Activated naive CD4-positive, alpha-beta T cell treated with anti-CD3 and anti-CD28 coated beads for 36 hours (primary cell): ENCODE measurements at places on chromosomes 12 and 14. TPM values are rescaled to one million over a fixed set of nuclear protein-coding genes. Genes with fewer than 3 reads are reported as not detected.
A peak's percentile ranks its signal among the peaks of the same experiment; 100 is the strongest.

DNA sequence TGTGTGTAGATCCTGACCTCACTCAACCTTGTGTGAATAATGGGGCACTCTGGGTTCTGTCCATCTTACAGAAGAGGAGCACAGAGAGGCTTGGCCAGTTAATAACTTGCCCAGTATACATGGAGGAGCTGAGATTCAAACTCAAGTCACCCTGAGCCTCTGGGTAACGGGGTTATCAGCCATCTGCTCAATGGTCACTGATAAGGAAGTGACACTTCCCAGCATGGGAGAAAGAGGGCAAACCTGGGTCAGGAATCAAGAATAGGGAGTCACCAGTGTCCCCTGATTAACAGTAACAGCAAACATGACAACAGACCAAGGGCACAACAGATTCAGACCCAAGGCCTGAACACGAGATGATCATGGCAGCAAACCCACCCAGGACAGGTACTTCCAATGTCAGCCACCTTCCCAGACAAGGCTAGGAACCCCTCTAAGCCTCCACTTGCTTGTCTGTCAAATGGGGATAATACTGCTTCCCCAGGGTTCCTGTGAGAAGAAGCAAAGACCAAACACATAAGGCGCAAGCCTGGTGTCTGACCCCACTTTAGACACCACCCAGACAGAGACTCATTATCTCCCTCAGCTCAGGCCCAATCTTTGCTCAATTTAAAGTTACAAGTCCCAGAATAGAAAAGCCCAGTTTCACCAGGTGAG, 3.6 kb downstream of the CCDC85C start:
- no peak for DNase-seq

DNA sequence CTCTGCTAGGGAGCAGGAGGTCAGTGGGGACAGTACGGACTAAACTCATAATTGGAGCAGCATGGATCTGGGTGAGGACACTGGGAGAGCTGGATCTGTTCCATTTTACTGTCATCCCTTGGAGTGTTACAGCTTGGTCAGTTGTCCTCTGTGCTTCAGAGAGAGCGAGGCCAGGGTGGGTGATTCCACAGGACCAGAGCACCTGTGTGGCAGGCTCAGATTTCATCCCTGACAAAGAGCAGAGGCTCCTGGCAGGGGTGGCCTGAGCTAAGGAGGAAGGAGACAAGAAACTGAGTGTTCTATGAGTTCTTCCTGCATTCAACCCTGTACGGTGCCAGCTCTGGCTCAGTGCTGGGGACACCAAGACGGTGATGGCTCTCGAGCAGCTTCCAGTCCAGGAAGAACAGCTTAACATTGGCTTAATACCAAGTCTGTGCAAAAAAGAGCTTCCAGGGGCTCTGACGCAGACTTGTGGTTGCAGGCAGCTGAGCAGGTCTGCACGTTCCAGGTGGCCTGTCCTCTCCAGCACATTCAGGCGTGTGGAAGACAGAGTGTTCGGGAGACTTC, 8.4 kb upstream of the PGF start:
- no peak for DNase-seq

DNA sequence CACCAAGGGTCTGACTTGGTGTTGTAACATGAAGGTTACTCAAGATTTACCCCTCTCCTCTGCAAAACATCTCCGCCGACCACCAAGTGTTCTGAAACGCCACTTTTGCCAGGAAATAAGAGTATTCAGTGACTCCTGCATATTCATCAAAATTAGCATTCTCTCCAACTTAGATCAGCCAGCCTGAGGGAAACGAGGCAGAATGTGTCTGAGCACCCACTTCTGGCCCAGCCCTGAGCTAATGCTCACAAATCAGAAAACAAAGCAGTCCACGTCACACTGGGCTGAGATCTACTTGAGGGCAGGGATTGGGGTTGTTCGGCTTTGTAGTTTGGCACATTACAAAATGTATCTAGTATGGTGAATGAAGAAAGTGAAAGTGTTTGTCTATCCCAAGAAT, 64.3 kb downstream of the TBX5 start:
- DNase-seq, result no peak

GRCh38 chr12:42689699-42690098, 100.2 kb upstream of the PRICKLE1 start:
- no peak for DNase-seq

DNA sequence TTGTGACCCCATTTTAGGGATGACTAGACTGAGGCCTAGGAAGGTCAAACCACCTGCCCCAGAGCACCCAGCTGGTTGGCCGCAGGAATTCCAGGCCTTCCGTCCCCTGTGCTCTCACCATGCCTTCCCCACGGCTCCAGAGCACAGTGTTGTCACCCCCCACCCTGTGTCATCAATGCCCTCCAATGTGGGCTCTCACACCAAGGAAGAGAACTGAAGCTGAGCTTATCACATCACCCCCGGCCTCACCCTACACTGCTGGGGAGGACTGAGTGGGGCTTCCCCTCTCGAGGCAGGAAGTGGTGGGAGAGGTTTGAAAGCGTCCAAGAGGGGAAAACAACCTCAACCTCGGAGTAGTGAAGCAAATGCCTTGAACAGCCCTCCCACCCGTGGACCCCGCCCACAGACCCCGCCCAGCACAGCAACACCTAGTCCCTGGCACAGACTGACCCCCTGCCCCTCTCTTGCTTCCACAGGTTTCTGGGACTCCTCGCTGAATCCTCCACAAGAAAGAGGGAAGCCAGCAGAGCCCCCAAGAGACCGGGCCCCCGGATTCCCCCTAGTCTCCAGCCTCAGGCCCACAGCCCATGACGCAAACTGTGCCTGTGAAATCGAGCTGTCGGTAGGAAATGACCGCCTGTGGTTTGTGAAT, 97.2 kb downstream of the LGMN start:
- peak; percentile 93 for DNase-seq

GRCh38 chr14:68846466-68846865, 53.6 kb upstream of the ZFP36L1 start:
- DNase-seq, result no peak

- no peak for DNase-seq
Observed at GRCh38 chr14:20179880-20180279, 10.8 kb upstream of the OR11G2 start.

DNA sequence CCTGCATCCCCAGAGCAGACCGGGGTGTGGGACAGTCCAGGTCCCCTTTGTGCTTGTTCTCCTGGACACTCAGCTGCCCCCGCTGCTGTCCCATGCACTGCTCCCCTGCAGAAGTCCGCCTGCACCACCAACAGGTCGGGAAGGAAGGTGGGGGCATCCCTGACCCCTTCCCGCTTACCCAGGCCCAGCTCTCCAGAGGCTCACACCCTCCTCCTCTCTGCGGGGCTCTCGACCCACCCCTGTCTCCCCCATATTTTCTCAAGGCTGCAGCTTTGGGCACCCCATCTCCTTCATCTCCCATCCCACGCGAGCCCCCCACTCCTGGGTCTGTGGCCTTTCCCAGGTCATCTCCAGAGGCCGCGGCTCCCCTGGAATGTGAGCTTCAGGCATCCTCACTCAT, 9.4 kb downstream of the ZBTB42 start:
- DNase-seq, result no peak

DNA sequence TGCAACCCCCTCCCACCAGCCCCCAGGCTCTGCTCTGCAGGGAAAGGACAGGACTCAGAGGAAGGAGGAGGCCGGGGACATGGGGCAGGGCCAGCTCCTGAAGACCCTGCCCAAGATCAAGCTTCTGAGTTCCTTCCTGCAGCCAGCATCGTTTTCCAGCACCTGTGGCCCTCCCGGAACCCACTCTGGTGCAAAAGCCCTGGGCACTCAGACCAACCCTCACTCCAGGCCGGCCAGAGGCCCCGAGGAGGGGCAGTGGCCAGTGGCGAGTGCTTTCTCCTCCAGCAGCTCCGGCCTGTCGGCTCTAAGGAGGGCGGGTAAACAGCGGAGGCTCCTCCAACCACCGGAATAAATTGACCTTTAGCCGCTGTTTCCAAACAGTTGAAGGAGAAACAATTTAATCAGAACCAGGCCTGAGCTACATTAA, 10.8 kb downstream of the TMEM179 start:
- DNase-seq, result no peak

GRCh38 chr12:124302807-124303578, 8.1 kb downstream of the RFLNA start:
- no peak for DNase-seq

GRCh38 chr14:24032727-24033418, 18.9 kb upstream of the CARMIL3 start:
- no peak for DNase-seq

DNA sequence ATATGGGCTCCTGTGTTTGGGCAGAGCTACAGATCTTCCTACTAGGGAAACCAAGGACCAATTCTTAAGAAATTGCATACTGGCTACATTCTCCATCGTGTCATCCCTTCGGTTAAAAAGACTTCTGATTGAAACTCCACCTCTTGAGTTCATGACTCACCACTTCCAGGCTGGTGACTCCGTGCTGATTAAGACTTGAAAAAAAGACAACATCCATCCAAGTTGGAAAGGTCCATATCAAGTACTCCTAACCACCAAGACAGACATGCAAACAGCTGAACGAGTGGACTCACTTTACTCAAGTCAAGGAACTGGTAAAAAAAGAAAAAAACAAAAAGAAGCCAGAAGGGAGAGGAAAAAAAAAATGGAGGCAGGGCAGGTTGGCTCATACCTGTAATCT, 63.4 kb downstream of the APOBEC1 start:
- DNase-seq, result no peak

- no peak for DNase-seq
Observed at GRCh38 chr14:55537782-55538181, 42.2 kb upstream of the KTN1 start.

- no peak for DNase-seq
Observed at GRCh38 chr12:81294325-81295190, 216.7 kb downstream of the ACSS3 start.

DNA sequence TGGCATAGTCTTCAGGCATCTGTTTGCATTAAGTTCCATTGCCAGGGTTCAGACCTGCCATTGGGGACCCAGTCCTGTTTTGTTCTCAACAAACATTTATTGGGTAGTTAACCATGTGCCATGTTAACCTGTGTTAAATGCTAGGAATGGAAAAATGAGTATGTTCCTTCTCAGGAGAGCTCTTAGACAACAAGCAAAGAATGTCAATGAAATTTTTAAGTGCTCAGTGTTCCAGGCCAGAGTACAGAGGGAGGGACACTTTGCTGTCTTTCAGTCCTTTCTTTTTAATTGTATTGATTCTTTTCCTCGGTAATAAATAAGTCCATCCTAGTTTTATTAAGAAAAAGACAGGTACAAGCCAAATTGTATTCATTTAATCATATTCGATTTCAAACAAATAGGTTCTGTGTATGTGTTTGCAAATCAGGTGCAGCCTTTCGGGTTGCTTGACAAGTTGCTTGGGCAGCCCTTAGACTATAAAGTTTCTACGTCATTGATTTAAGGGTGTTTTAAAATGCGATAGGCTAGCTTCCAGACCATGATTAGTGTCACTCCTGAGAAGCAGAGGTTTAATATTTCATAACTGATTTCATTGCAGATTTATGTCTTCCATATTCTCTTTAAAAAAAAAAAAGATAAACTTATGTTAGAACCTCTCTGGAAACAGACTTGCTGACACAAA, 123.1 kb downstream of the DERA start:
- no peak for DNase-seq

- DNase-seq, result no peak
Observed at GRCh38 chr12:92747151-92747550, 44.4 kb downstream of the PLEKHG7 start.

GRCh38 chr12:104439137-104439536, 17.6 kb upstream of the CHST11 start:
- no peak for DNase-seq

DNA sequence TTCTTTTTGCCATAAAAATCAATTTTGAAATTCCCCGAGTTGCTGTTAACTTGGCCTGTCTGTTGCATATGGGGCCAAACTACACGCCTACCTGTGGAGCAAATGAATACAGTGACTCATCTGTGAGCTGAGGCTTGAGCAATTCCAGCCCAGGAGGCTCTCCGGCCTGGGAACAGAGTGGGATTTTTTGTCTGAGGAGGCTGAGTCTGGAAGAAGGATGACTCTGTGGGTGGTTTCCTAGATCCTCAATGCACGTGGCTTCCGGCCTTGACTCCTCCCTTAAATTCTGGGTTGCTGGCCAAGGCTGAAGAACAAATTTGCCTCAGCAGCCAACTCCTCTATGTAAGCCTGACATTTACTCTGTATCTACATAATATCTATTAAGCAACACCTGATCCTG, 124.1 kb downstream of the SSPN start:
- DNase-seq, result no peak

DNA sequence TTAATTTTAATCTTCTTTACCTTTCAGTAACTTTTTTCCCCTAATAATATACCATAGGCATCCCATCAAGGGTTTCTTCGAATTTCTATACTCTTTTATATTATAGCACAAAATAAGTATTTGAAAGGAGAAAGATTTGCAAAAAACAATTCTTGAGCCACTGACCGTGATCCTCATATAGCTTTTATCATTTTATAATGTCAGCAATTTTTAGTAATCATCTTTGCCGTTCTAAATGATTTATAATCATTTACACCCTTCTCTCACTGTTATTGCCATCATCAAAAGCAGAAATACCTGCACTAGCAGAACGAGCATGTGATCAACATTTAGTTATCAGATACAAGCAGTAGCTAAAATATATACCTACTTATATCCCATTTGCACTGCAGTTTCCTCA, 16.9 kb downstream of the PTPRQ start:
- no peak for DNase-seq

- no peak for DNase-seq
Observed at GRCh38 chr12:119314290-119314689, 20.2 kb upstream of the CCDC60 start.

DNA sequence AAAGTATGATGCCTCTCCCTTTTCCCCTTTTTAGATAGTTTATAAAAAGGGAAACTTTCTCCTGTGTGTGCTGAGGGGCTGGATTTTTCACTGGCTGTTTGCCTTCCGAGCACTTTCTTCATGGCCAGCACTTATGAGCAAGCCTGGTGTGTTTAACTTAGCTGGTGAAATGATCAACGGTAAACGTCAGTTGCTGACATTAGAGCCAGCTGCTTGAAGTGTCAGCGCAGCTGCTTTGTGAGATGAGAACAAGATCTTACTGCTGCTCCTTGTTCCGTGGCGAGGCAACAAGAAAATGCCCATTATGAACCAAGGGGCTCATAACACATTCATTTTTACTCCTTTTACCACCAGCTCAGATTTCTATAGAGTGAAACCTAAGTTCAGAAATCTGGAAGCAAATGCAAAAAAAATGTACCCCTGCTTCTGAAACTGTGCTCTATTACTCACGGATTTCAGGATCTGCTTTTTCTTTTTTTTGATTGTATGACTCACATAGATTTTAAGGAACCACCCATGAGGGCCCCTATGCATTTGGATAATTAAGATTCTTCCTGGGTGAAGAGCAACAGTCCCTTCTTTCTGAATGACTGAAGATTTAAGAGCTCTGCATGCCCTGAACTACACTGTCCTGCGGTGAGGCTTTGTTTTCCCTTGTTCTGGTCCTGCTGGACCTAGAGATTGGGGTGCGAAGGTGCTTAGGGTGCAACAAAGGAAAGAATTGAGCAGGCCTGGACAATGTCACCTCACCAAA, 74.3 kb upstream of the CPM start:
- peak; percentile 51 for DNase-seq

Gene OR4E2
- total RNA-seq, result not detected

Gene TSPAN11
- total RNA-seq, result not detected

Gene TAS2R9
- total RNA-seq, result not detected
